MCF 10A (cell line): ENCODE measurements at places on chromosomes 6 and 20. TPM values are rescaled to one million over a fixed set of nuclear protein-coding genes. Genes with fewer than 3 reads are reported as not detected.

The TRAPPC3L gene
- total RNA-seq, result not detected in 2 replicates

The ADGRF5 gene
- not detected in 2 replicates for total RNA-seq

The RIPPLY2 gene
- total RNA-seq, result not detected in 2 replicates

The FAM217B gene
- 5.6 and 8.6 TPM in 2 replicates for total RNA-seq

DNA sequence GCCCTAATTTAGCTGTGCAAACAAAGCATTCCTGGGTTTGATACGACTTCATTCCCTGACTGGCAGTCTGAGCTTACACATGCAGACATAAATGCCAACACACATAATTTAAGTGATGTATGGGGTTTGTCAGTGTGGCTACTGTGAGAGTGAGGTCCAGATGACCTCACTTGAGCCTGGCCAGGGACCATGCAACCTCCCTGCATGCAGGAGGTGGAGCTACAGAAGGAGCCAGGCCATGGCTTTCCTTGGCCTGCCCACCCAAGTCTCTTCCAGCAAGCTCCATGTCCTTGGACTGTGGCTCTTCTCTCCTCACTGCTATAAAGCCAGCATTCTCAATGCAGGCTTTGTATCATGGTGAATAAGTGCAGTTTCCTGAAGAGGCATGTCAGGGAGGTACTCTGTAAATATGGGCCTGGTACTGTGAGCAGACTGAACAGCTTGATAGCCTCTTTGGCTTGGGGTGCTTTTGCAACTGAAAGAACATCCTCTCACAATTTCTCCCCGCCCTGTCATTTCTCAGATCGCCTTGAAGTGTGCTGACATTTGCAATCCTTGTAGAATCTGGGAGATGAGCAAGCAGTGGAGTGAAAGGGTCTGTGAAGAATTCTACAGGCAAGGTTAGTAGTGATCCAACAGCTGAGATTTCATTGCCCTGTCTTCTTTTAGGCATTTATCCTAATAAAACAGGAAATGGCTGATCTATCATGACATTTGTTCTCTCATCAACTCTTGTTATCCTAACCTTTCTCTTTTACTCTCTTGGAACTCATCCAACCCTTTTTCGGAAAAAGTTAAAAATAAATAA lies 69.2 kb downstream of the MTFR2 start:
- no peak overlapping the region for H3K27ac ChIP-seq
- H3K4me3 ChIP-seq, result no peak overlapping the region
- H3K36me3 ChIP-seq, result no peaks in the 10 kb centered on the region
- DNase-seq, result no peak
- H3K27me3 ChIP-seq, result no peaks in the 10 kb centered on the region

GRCh38 chr6:22807818-22808217 lies 238.5 kb downstream of the HDGFL1 start:
- DNase-seq, result no peak
- H3K4me3 ChIP-seq, result no peak overlapping the region
- no peak overlapping the region for H3K27ac ChIP-seq
- no peaks in the 10 kb centered on the region for H3K4me1 ChIP-seq
- no peaks in the 10 kb centered on the region for H3K27me3 ChIP-seq
- no peaks in the 10 kb centered on the region for H3K36me3 ChIP-seq
